Natural killer cell (primary cell): ENCODE measurements at places on chromosomes 5 and 9. TPM values are rescaled to one million over a fixed set of nuclear protein-coding genes. Genes with fewer than 3 reads are reported as not detected.

Gene PCDHGB2
- total RNA-seq = 1.5 TPM

Gene RNF224
- total RNA-seq = not detected

Gene CDKN2B-AS1
- total RNA-seq = 2.6 TPM

GRCh38 chr9:128580731-128581130 lies 28.3 kb downstream of the SPTAN1 start:
- H3K27me3 ChIP-seq = no peaks in the 10 kb centered on the region
- DNase-seq = no peak
- peaks cover 97% of the 10 kb centered on the region for H3K36me3 ChIP-seq
- H3K4me1 ChIP-seq = no peaks in the 10 kb centered on the region
- H3K4me3 ChIP-seq = no peak overlapping the region

DNA sequence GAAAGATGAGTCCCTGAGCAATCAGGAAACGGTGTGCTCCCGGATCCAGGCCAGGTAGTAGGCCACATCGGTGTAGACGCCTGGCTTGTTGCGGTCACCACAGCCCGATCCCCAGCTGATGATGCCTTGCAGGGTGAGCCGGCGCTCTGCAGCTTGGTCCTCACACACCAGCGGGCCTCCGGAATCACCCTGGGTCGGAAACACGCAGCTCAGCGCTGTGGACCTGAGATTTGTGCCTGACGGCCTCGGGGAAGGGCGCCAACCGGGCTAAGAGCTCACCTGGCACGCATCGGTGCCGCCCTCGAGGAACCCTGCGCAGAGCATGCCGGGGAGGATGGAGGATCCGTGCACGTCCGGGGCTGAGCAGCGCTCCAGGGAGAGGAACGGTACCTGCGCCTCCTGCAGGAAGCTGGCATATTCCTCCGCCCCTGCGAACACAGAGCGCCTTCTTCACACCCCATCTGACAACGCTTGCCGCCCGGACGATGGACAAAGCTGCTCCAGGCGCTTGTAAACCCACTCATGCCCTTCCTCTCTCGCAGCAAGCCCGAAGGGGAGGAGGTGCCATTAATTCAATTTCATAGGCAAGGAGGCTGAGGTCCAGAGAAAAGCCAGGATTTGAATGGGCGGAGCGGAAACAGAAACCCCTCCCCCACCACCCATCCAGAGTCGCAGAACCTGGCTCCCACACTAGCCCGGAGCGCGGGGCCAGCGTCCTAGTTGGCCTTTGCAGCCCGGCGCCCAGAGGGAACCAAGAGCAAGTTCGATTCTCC lies 2.0 kb upstream of the PFN3 start:
- peaks cover 50% of the 10 kb centered on the region for H3K4me1 ChIP-seq
- H3K27ac ChIP-seq = no peak overlapping the region
- H3K4me3 ChIP-seq = peak overlapping the region; percentile 2
- peak; percentile 86 for DNase-seq

DNA sequence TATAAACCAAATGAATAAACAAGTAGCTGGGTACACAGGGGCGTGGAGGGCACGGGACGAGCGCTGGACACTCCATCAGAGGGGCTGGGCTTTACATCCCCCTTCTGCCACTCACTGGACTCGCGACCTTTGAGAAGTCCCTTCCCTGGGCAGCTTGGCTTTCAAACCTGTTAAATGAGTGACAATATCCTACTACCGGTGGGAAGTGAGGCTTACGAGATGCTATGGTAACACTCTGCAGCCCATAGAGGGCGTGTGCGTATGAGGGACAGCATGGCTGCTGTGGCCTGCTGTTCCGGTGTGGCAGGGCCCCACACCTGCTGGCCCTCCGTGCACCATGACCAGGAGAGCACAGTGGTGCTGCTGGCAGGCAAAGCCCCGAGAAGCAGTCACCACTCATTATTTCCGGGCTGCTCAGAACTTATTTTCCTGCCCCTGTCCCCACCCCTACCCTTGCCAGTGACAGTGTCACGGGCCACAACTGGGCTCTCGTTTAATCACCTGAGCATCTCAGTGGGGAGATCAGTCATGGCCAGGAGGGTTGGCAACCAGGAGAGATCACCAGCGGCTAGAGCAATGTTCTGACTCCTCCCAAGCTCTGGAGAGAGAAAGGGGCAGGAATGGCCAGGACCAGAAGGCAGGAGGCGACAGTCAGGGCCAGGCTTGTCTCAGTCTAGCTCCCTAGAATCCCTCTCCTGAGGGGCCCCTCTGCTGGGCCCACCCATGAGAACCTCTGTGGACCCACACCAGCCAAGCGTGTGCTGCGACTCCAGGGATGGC lies 10.5 kb downstream of the CLTB start:
- DNase-seq = no peak
- H3K36me3 ChIP-seq = peaks cover 15% of the 10 kb centered on the region
- H3K4me3 ChIP-seq = no peak overlapping the region
